ENCODE measurements at places on chromosomes 3 and 15.

GRCh38 chr15:73989001-73989798 is 2.9 kb downstream of the STOML1 start:
- DNase-seq = no peak

- no peak for DNase-seq
These were observed 29.5 kb downstream of the SIAH2 start for GRCh38 chr3:150733373-150733935.

DNA sequence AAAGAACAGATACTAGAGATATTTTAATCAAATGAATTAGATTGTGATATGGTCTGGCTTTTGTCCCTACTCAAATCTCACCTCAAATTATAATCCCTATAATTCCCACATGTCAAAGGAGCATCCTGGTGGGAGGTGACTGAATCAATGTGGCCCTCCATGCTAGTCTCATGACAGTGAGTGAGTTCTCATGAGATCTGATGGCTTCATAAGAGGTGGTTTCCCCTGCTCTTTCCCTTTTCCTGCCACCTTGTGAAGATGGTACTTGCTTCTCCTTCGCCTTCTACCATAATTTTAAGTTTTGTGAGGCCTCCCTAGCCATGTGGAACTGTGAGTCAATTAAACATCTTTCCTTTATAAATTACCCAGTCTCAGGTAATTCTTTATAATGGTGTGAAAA is 82.8 kb downstream of the FAIM start:
- DNase-seq = no peak

GRCh38 chr3:125643172-125643571 is 47.9 kb upstream of the OSBPL11 start:
- DNase-seq = no peak

DNA sequence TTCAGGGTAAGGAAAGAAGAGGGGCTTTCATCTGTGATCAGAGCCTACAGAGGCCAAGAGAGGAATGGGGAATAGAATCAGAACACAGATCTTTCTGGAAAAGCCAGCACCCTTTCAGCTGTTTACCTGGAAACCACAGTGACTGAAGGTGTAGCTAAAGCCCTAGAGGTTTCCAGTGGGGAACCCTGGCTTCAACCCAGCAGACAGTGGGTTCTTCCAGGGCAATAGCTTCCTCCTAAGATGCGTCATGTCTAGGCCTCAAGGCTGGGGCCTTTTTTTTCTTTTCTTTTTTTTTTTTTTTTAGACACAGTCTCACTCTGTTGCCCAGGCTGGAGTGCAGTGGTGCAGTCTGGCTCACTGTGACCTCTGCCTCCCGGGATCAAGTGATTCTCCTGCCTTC is 3.1 kb upstream of the CPNE9 start:
- no peak for DNase-seq

DNA sequence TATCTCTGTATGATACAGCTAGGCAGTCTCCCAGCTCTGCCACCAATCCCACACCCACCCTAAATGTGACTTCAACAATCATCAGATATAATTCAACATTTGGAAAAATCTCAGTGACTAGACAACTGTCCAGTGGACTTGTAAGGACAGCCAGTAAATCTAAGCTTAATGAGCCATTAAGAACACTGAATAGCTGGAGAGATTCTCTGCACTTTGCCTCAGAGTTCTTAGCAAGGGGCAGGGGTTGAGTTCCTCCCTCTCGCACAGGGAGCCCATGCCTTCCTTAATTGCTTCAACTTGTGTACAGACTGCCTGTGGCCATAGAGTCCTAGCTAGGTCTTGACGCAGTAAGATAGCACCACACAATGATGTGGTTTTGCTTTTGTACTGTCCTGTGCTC is 15.6 kb downstream of the MEX3B start:
- no peak for DNase-seq

DNA sequence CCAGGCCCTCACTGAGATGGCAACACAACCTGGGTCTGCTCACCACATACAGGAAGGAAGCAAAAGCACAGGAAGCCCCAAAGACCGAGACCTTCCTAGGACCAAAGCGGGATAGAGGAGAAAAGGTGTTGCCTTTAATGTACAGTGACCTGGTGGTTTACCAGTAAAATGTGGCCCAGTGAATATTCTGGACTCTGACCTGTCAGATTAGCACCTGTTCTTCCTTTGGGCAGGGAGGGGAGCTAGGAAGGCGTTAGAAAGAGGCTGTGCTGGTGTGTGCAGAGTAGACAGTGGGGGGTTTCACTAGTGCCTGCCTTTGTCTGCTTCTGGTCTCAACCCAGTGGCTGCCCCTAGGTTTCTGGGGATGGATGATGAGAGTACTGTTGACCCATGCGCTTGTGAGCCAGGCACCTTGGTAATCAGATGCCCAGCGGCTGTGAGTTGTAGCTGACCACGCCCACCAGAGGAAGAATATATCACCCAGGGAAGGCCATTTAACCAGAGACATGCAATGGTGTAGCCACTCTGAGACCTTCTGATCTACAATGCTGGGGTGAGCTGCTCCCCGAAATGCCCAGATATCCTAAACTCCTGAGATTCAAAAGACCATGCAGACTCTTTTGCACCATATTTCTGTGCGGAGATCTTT is 90.1 kb upstream of the NEO1 start:
- no peak for DNase-seq

All from B cell (primary cell).